ENCODE measurements at places on chromosomes 5 and 9.

DNA sequence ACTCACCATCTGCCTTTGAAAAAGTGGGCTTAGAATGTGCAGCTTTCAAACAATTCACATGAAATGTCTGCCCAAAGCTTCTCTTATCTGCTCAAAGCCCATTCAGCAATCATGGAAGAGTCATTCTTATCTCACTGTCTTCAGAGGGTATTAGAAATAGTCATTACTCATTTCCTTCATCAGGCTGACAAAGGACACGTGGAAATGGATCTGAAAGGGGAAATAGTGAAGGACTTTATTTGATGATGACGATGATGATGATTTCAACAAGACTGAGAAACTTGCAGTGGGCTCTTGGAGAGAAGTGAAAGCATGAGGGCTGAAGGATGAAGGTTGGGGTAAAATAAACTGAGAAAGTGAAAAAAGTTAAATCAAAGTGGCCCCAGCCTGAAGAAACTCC, 194.3 kb downstream of the SMARCA2 start:
- DNase-seq, result no peak

DNA sequence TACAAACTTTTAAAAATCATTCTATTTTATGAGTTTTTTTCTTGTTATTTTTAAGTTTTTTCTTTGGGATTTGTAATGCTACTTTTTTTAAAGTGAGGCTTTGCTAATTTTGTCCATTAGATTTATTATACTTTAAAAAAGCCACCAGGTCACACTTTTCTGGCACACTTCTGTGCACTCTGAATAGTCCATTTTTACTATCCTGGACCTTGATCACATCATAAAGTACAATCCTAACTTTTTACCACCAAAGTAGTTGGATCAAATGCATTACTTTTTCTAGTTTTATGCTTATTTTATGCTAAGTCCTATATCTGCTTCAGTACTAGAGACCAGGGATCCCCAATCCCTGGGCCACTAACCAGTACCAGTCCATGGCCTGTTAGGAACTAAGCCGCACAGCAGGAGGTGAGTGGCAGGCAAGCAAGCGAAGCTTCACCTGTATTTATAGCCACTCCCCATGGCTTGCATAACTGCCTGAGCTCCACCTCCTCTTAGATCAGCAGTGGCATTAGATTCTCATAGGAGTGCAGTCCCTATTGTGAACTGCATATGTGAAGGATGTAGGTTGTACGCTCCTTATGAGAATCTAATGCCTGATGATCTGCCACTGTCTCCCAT, 16.0 kb downstream of the FRRS1L start:
- no peak for DNase-seq

DNA sequence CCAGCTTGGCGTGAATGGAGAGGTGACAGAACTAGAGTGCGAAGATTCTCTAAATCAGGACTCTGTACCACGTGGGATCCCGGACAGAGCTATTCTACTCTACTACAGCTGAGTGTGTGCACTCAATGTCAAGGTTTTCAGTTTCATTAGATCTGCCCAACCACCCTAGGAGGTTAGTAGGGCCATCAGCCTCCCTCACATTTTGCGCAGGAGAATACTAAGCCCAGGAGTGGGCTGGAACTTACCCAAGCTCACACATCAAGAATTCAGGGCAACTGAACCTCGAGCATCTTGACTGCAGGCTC, 68.3 kb upstream of the TBC1D2 start:
- DNase-seq, result no peak

DNA sequence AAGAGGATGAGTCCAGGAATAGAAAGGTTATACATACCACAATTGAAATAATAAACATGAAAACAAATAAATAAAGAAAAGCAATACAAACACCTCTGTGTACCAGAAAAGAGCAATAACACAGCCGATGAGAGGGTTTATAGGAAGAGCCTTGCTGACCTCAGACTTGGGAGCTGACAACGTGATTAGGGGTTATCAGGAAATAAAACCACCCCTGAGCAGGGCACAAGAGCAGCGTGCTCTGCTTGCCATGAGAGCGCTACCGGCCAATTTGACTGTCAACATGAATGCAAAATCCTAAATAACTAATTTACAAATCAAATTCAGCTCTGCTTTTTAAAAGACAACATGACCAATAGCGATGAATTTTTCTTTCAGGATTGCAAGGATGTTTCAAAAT, 2.6 kb upstream of the FREM1 start:
- DNase-seq, result no peak

GRCh38 chr5:57267805-57268204, 93.9 kb downstream of the GPBP1 start:
- DNase-seq, result no peak

DNA sequence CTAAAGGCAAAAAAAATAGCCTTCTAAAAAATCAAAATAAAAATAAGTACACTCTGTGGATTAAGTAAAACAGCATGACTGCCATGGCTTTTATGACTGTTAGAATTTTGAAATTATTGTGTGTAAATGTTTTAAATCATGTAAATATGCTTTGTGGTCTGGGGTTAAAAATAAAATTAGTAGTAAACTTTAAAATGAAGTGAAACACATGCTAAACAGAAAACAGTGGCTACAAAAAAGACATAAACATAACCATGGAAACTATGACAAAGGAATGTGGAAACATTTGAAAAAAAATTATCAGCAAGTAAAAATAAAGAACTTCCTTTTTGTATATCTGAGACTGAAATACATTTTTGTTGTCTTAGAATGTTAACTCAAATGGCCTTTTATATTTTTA, 134.5 kb upstream of the SPEF2 start:
- DNase-seq, result no peak

DNA sequence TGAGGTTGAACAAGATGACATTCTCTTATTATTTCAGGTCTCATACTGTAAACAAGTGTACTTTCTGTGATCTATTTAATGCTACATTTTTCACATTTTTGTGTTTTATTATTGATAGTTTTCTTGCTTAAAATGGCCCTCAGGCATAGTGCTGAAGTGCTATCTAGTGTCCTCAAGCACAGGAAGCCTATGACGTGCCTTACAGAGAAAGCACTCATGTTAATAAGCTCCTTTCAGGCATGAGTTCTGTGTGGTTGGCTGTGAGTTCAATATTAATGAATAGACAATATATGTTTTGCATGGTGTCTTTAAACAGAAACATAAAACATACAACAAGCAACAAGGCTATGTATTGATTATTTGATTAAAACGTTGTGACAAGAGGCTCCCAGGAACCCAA, 450.1 kb downstream of the PLK2 start:
- no peak for DNase-seq

DNA sequence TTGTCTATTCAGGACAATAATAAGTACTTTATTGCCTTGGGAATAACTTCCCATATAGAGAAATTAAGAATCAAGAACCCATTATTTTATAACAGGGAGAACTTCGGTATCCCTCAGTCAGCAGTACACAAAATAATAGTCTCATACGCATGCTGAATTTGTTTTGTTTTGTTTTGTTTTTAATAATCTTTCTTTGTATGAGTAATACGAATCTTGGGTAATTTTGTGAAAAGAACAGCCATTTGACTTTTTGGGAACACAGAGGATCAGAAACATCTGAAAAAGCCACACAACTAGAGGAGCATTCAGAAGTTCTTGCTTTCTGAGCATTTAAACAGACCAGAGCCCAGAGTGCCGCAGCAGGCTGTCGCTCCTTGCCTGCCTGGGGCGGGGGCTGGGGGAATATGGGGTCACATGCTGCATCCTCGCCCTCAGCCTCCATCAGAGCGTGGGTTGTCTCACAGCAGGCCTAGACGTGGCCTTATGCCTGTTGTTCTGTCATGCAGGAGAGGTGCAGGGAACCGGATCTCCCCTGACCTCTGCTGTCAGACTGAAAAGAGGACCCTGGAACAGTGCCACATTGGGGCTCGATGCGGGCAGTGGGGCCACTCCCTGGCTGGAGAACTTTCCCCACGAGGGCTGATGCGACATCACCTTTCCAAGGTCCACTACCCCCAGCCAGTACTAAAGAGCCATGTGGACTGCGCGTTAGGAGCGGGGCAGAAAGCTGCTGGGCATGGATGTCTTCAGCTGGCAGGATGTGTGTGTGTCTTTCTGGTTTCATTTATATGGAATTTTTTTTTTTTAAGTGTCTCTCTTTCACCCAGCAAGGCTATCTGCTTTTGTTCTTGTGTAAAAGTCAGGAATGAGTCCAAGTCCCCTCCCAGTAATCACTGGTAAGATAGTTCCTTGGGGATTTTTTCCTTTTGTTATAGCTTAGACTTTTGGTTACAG, 133.4 kb upstream of the OTULINL start:
- no peak for DNase-seq

DNA sequence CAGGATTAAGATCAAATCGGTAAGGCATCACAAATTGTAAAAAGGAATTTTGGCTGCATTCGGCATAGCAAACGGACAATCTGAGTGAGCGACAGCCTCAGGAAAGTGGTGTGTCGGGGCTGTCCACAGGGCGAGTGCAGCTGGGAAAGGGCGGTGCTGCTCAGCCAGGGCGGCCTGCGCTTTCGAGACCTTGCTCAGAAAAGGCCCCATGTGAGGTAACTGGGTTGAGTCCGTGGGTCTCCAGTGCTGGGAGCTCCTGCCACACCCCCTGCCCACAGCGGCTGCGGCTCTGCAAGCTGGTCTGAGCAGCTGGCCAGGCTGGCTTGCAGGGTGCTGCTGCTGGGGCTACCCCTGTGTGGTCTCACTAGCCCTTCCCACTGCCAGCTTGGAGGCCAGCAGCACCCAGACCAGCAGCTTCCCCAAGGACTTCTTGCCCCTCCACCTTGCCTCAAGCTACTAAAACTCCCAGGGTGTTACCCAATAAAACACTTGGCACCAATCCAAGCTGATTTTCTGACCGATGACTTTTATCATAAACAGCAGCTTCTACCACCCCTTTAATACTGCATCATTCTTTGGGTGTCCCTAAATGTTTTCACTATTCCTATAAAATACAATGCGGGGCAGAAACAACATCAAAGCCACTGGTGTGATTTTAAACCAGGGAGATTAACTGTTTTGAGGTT, 6.2 kb downstream of the SURF2 start:
- DNase-seq, result no peak

DNA sequence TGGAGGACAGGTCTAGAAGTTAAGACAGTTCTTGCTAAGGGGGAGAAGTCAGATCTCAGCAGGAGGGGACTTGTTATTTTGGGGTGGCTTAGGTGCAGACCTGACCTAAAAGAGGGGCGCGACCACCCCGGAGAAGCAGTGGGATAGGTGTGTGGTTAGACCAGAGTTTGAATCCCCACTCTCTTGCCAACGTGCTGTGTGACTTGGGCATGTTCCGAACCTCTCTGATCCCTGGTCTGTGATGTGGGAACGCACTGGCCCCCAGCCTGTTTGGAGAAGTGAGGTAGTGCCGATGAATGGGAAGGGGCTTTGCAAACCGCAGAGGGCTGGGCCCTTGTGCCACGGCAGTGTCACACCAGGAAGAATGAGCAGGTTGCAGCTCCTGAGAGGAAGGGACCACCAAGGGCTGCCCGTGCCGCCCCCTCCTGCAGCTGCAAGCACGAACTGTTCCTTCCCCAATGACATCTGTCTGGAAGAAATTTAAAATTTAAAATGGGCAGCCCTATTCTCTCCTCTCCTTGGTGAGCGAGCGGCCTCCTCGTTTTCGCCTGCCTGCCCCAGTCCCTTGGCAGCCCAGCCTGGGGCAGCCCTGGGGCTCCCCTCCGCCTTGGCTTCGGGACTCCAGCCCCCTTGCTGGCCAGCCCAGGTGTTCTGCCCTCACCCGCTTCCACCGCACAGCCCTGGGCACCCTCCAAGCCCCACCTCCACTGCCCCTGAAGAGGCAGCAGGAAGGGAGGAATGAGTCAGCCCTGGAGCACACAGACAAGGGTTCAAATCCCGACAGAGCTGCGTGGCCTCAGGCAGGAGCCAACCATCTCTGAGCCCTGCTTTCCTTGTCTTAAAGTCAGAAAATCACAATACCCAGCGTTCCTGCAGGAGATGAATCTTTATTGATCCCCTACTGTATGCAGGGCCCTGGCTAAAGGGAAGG, 1.6 kb downstream of the FIBCD1 start:
- DNase-seq, result no peak

DNA sequence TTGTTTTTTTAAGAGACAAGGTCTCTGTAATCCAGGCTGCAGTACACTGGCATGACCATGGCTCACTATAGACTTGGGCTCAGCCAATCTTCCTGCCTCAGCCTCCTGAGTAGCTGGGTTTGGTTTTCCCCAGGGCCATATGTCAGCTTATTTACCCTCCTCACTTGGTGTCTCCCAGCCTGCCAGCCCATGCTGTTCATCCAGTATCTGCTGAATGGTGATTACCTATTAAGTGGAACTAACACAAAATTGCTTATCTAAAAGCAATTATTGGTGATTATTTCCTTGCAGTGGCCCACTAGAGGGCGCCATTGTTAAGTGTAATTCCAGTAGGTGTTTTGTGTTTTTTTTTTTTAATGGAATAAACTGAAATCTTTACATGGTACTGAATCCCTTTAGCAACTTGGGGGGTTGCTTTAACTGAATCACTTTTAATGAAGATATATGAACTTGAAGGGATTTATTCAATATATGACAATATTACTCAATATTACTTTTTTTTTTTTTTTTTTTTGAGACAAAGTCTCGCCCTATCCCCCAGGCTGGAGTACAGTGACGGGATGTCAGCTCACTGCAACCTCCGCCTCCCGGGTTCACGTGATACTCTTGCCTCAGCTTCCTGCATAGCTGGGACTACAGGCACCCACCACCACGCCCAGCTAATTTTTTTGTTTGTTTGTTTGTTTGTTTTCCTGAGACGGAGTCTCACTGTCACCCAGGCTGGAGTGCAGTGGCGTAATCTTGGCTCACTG, 13.8 kb downstream of the EXOSC2 start:
- DNase-seq, result peak; percentile 77

DNA sequence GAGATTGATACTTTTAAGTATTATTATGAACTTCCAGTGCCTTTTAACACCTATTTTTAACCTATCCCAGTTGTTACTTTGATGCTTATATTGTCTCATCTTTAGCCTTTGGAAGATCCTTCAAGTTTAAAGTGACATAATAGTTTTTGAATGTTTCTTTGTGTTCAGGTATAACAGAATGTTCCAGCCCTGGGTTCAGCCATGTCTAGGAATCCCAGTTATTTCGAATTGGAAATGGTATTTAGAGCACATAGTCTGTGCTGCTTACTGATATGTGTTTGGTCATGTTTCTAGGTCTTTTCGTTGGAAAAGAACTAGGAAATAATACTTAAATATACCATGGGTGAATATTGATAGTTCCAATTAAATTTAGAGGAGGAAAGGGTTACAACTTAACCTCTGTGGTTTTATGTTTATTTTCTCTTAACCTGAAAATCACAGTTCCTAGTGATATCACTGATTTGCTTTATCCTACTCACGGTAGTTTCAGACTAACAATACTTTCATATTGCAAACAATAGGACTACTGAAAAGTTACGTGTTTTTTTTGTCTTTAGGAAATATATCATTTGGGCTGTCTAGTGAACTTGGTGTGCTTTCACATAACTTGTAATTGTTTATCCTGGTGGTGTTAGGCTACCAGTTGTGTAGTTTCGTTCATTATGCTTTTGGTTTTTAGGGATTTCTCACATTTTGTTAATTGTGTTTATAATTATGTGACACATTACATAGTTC, 37.8 kb downstream of the UHRF2 start:
- DNase-seq, result no peak

Measured in activated CD4-positive, alpha-beta T cell treated with anti-CD3 and anti-CD28 coated beads for 4 hours (primary cell).